ENCODE measurements at places on chromosomes 11 and 22.
A peak's percentile ranks its signal among the peaks of the same experiment; 100 is the strongest.

DNA sequence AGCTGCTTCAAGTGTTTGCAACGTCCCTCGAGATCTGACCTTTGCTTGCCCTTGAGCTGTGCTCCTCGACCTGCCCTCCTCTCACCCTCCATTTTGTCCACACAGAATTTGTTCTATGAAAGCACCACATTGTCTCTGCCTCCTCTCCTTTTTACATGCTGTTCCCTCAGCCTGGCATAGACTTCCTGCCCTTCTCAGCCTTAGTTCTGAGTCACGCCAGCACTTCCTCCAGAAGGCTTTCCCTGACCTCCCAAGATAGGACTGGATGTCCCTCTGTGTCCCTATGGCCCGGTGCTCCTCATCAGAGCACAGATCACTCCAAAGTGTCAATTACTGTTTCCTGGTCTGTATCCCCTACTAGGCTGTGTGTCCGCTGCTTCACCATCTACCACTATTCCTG is 16.2 kb downstream of the JHY start:
- no peak for DNase-seq

DNA sequence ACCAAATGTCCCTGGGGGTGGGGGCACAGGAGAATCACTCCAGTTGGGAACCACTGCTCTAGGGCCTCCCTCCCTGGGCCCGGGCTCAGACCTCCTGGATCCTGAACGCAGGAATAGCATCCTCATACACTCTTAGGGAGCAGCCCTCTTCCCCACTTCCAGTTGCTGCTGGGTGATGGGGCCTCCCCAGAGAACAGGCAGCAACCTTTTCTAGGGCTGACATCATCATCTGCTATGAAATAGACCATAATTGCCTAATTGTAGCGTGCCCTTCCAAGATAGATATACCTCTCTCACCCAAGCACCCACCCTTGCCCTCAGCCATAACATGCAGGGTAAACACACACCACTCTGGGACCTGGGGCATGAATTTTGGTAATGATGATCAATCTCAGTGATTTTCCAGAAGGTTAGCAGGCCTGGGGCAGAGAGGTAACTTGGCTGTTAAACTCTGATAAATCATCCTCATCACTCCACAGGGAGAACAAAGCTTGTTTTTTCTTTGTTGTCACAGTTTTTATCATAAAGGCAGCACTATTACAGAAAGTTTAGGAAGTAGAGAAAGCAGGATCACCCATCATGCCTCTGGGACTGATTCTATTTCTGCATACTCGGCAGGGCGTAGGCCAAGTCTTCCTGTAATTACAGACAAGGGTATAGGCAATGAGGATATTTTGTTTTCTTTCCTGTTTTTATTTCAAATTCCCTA is 88.3 kb upstream of the PRDM11 start:
- DNase-seq, result no peak

DNA sequence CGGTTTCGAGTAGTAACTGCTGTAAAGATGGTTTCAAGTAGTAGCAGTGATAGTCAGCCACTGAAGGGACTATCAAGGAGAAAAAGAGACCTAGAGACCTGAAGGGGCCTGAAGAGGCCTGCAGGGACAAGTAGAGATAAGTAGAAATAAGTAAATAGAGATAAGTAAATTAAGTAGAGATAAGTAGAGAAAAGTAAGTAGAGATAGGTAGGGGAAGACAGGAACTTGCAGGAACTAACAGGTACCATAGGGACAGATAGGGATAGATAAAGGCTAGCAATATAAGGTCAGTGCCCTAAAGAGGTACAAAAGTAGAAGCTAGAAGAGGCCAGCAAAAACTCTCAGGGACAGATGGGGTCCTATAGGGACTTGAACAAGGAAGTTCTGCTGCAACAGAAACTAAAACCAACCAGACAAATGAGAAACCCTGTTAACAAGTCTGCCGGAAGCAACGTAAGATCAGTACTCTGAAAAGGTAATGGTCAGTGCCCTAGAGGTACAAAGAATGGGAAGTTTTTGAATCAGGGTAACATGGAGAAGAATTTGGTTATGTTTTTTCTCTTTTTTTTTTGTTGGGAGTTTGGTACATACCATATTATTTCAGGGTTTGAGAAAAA is 9.6 kb upstream of the SC5D start:
- no peak for DNase-seq

- no peak for DNase-seq
These were observed 17.1 kb downstream of the ASCC2 start for GRCh38 chr22:29820961-29821290.

GRCh38 chr22:42871146-42872050 is 14.3 kb upstream of the ARFGAP3 start:
- DNase-seq, result no peak

DNA sequence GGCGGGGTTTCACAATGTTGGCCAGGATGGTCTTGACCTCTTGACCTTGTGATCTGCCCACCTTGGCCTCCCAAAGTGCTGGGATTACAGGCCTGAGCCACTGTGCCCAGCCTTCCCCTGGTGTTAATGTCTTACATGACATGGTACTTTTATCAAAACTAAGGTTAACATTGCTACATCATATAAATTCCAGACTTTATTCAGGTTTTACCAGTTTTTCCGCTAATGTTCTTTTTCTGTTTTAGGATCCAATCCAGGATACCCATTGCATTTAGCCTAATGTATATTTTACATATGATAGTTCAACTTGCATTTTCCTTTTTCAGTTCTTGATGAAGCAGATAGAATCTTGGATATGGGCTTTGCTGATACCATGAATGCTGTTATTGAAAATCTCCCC is 14.2 kb downstream of the DDX10 start:
- DNase-seq, result no peak

DNA sequence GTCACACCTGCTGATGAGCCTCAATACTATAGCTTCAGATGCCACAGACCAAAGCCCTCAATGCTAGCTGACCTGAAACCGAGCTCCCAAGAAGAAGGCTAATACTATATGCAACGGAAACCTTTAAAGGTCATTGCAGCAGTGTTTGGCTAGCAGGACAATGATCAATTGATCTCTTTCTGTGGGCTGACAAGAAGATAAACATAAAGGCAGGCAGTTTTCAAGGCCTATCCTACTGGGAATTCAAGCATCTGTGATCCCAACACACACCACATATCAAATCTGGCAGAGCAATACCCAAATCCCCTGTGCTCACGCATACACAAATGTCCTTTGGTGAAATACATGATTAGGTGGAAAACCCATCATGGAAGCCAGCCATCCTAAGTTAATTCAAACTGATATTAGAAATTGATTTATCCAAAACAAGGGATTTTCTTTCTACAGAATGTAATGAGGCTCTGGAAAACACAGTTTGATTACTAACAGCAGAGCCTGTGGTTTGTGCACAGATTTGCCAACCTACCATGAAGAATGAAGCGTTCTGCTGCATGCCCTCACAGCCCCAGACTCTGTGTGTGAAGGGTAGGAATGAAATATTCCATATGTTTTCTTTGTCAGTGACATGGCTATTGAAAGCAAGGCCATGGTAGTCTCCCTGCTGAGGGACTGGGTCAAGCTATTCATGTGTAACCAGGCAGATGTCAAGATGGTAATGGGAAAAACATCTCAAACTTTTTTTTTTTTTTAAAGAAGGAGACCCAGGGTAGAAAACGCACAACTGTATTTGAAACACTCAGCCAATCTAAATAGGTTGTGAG is 12.2 kb downstream of the LGR4 start:
- no peak for DNase-seq

- DNase-seq, result no peak
These were observed 25.1 kb downstream of the GLB1L2 start for GRCh38 chr11:134356656-134357544.

DNA sequence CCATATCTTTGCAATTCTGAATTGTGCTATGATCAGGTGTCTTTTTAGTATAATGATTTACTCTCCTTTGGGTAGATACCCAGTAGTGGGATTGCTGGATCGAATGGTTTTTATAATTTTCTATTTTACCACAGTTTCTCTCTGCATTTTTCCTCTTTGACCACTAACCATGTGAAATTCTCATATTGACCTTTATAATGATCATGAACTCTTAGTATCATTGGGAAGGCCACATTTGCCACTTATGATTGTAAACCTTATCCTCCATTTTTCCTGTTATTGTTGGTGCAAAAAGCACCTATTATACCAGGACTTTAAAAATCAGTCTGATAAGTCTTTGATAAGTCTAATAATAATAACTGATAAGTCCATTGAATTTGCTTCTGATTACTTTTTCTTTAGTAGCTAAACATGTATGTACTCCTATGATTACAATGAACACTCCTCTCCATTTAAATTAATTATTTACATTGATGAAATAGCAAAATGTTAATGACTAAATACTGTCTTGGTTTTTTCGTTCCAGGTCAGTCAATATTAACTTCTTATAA is 9.6 kb downstream of the NEAT1 start:
- DNase-seq, result no peak

- no peak for DNase-seq
These were observed 147.1 kb downstream of the CADM1 start for GRCh38 chr11:115357066-115357465.

DNA sequence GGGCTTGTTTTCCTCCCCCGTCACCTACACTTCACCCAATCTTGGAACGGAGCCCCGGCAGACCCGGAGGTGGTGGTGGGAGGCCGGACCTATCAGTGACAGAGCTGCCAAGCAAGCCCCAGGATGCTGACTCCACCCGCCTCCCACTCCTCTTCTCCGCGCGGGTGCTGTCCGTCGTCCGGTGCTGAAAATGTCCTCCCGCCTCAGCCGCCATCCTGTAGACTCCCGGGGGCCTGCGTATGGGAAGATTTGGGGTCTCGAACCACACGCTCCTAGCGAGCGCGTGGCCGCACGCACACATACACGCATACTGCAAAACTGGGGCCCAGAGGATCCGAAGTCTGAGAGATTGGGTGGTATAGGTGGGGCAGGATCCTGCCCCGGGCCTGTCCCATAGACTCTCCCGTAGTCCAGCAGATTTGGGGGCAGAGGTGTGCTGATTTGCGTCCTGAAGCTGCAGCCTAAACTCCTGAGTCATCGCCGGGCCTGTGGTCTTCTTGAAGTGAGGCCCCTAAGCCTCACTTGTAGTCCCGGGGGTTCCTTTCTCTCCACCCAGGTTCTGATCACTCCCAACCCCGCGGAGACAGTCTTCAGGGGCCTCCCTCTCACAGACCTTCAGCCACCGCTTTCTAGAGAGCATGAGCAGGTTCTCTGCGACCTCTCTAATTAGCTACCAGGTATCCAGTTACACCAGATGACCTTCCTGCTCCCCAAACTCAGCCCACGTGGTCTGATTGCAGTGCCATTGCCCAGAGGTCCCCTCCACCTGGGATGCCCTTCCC is 796 bp upstream of the YIF1A start:
- DNase-seq, result peak; percentile 33

DNA sequence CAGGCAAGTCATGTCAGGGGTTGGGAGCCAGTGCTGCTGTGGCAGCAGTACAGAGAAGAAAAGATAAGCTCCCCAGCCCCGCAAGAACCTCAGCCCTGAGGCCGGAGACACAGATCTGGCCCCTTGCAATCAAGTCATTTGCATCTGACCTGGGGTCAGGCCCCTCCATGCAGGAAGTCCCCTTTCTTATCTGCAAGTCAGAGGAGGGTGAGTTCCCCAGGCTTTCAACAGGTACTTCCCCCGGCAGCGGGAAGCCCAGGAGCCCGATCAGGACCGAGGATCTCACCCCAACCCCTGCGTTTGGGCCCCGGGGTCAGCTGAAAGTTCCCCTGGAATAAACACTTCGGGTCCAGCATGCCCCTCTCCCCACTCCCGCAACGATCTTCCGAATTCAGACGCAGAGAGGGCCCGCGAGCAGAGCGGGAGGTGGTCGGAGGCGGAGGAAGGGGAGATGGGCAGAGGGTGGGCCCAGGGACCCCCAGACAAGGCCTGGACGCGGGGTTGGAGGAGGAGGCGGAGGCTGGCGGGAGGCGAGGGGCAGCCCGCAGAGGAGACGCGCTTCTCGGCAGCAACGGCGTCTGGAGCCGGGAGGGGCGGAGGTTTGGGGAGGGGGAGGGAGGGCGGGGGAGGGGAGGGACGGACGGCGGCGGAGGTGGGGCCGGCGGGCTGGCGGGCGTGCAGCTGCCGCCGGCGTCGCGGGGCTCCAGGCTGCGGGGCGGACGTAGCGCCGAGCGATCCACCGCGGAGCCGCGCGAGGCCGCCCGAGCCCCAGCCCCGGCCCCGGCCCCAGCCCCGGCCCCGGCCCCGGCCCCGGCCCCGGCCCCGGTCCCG is at the start of gene TSPAN18:
TSS of gene TSPAN18 (plus strand) at position 680 of the 831 bp plus-strand sequence. CDS start 179,455 bp downstream, outside the sequence.
- DNase-seq, result no peak

DNA sequence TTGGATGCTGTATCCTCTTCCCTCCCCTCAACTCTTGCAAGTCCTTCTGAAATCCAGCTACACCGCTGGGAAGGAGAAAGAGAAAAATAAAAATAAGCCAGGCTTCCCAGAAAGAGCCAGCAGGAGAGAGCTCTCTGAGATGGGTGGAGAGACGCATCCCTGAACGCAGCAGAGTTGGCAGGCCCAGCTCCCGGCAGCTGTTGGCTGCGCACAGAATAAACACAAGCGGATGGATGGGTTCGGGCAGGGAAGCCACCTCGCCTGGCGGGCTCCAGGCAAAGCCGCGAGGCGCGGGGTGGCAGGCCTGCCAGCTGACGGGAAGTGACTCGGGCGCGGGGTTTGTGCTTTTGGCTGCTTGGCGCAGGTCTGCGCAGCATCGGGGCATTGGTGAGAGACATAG is 537.7 kb downstream of the MIAT start:
- DNase-seq, result no peak

DNA sequence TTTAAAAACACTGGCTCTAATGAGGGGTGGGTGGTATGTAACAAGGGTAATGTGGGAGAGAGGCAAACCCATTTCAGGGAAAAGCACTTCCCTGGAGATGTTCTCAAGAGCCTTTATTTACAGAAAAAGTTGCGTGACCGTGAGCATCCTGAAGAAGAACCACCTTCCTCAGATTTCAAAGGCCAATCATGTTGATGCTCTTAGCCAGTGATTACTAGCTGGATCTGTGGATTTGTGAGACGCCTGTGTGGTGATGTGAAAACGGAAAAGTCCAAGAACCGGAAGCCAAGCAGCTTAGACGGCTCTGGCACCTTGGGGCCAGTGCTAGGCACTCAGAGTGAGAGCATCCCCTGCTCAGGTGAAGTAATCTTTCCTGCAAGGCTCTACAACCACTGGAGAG is 12.6 kb upstream of the UBASH3B start:
- DNase-seq, result no peak

- DNase-seq, result no peak
These were observed 10.6 kb upstream of the INSC start for GRCh38 chr11:15104166-15104565.

DNA sequence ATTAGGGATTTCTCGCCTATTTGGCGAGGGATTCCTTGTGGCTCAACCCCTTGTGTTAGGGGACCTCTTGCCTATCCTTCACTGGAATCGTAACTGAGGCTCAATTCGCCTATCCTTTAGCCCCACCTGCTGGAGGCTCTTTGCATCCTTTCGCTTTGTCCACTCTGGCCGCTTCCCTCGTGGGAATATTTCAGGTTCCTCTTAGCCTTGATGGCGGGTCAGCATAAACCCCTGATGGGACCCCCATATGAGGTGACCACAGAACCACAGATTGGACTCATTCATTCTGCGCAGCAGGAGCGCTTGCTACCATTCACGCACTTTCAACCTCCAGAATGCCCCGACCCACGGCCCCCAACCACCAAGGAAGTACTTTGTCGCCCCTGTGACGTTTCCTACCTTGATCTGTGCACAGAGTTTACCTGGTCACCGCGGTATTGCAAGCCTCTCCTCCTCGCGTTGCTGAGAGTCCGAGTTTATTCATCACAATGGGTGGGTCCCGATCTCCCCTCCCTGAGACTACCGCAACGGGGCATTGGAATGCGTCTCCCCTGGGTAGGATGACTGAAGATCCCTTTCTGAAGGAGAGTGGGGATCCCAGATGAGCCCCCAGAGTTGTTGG is at the start of gene OR52N2:
TSS of gene OR52N2 (plus strand) at position 425 of the 622 bp plus-strand sequence. CDS start 11,412 bp downstream, outside the sequence.
- DNase-seq, result peak; percentile 29

GRCh38 chr11:8638300-8638699 is 44.2 kb downstream of the TRIM66 start:
- no peak for DNase-seq

- DNase-seq, result no peak
These were observed 34.7 kb downstream of the MMP20 start for GRCh38 chr11:102590276-102591049.

Data from AG09309 (cell line).